ENCODE measurements at places on chromosomes 7 and 10.

GRCh38 chr10:94500063-94500462 lies 45.5 kb upstream of the HELLS start:
- DNase-seq = peak; percentile 8

GRCh38 chr10:132527339-132528063 lies 10.1 kb upstream of the INPP5A start:
- peak; percentile 47 for DNase-seq

DNA sequence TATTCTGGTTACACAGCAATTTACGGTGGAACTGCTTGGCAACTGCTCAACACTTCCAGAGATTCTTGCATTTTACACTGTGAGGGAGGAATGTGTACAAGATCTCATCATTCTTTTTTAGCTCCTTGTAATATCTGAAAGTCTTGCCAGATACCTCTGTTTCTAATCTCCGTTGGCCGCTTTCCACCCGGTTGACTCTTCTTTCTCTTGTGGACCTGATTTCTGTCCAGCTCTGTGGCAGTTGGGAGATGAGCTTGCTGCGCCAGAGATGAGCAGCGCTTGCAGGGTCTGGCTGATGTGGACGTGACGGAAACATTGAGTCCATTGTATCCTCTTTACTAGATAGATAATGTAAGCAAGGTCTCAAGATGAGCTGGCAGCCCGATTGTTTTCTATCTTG lies 27.6 kb downstream of the SPAG6 start:
- peak; percentile 25 for DNase-seq

GRCh38 chr10:66378117-66378876 lies 547.5 kb upstream of the LRRTM3 start:
- DNase-seq = no peak

GRCh38 chr10:99765672-99766301 lies 16.7 kb upstream of the ABCC2 start:
- DNase-seq = no peak

DNA sequence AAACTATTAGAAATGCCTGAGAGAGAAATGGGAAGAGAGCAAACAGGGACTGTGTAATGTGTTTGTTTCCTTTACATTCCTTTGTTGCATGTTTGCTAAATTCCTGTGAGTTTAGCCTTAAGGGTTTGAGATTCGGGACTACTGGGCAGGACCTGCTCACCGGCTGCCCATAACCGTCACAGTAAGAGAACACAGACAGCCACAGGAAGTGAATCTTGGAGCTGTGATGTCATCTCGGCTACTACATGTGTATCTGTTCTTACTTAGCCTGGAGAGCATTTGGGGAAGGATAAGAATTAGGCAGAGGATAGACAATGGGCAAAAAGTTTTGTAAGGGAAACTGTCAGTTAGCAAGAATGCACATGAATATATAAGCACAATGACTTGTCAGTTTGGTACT lies 485.1 kb upstream of the KLF6 start:
- peak; percentile 83 for DNase-seq

DNA sequence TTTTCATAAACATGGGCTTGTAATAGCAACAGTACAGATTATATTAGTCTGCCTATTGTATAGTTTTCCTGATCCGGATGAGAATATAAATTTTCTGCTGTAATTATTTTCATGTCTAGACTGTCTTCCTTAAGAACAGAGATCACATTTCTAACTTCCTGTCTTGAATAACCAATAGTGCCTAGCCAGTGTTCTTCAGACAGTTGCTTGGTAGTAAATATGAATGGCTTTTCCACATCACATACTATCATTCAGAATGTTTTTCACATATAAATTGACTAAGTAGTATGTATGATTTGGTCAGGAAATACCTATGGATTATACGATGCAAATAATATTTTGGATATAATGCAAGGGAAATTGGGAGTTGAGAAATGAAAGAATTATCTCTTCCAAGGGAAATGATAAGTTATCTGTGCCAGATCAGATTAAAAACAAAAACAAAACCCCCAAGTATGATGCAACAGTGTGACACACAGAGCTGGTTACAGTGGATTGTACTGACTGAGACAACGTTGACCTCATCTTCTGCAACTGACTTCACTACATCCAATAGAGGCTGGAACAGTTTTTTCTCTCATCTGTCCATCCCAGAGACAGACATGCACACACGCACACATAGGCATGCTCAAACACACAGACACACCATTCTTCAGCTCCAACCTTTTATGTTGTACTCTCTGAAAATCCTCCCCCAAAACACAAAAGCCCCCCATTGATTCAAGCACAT lies 16.4 kb downstream of the ITGA8 start:
- no peak for DNase-seq

- no peak for DNase-seq
Observed at GRCh38 chr10:94363251-94363565, 469 bp upstream of the NOC3L start.

- peak; percentile 90 for DNase-seq
Observed at GRCh38 chr7:22726907-22727713, at the start of gene IL6. TSS of gene IL6 (plus strand) at chr7:22727200. CDS start at chr7:22727263, 63 bp downstream.

GRCh38 chr10:29279779-29280487 lies 8.9 kb upstream of the LYZL1 start:
- DNase-seq = no peak

DNA sequence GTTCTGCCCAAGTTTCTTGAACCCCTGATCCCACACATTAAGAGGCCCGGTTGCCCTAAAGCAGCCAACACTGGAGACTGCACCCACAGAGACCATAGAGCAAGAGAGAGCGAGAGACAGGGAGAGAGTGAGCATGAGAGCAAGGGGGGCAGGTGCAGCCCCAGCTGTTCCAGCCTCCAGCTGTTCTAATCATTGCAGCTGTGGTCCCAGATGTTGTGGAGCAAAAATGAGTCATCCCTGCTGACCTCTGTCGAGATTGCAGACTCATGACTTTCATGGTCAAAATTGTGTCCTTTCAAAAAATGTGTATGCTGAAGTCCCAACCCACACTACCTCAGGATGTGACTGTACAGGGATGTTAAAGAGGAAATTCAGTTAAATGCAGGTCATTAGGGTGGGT lies 143.9 kb upstream of the FRMD4A start:
- peak; percentile 69 for DNase-seq

DNA sequence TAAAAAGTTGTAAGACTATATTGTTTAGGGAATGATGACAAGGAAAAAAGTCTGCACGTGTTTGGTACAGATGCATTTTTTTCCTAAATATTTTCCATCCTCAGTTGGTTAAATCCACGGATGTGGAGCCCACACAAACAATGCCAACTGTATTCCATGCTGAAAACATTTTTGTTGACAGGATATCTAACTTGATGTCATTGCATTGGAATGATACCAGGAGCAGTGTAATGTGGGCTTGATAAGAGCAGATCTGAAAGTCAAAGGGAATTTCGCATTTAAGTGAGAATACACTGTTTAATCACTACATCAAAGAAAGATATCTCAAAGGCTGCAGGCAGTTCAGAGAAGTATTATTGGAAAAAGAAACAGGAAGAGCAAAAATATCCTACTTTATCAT lies 49.5 kb upstream of the TMEM140 start:
- peak; percentile 23 for DNase-seq

DNA sequence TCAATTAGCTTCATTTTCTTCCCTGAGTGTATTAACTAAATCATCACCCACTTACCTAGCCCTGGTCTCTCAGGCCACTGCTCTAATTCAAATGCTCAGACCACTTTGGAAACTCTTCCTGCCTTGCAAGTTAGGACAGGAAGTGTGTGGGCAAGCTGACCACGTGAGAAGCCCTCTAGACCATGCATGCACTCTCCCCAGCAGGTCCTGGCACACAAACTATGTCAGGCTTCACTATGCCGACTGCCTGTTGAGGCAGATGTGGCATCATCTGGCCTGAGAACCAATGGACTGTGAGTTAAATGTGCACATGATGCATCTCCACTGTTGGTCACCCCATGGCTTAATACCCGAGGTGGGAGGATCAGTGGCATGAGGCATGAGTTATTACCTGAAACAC lies 439.6 kb downstream of the GRID1 start:
- no peak for DNase-seq

DNA sequence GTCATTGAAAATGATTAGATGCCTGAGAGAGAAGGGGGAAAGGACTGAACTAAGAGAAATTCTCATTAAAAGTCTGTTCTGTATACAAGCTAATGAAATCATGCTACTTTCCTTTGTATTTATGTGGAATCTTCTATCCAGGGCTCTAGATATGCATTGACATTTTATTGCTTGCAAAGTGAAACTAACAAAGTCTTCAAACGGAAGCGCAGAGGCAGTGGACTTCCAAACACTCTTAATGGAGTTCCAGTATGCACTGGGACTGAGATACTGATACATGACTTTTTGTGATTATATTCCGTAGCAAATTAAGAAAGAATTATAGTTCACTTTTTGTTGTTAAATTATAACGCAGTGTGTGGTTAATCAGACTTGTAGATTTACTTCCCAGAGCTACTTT lies 166.8 kb upstream of the TBX20 start:
- peak; percentile 10 for DNase-seq

DNA sequence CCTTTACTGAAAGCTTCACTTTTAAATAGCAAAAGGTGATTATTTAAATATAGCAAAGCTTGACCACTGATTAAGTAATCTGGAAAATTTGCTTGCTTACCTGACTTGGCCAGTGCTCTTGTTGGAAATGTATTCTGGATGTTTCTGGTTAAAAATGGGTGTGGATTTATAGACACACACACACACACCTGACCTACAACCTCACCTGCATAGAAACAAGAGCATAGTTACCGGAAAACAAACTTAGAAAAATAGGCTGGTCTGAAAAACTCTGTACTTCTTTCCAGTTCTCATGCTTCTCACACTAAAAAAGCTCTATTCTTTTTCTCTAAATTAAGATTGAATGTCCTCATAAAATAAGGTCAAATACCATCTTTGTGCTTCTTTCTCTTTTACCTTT lies at the start of gene AGR3:
Gene AGR3, minus strand, starts transcription at position 140 of the 400 bp plus-strand sequence. CDS start 3,365 bp downstream, outside the sequence.
- DNase-seq = no peak

DNA sequence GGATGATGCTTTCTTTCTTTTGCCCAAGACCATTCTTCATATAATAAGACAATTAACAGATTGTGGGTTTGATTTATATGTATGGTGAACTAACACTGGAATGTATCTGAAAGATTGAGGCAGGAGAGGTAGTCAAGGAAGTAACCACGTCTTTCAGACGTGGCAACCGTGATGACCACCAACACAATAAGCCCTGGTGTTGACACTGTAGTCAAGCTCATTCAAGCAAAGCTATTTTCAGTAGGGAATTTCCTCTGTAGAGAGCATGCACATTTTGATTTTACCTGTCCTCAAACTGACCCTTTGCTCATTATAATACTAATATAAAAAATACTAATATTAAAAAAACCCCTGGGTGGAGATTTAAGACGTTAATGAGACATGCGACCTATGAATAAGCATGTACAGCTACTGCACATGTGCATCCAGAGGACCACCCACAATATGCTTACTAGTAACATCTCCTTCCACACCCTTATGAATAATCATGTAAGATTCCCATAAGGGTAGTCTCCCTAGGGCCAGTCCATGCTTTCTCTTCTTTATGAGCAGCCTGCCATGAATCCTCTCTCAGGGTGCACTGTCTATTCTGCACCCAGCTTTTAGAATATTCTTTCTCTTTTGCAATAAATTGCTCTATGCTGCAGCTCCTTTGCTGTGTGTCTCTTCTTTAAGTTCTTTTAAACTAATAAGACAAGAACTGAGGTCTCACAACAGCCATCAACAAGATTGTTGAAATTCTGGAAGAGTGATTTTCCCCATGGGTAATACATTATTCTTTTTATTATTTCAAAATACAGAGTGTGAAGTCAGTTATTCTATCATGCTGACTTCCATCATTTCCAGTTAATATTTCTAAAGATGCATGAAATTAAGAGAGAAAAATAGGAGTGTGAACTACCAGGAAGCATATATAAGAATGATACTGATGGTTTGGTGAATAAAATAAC lies 151.3 kb upstream of the NPVF start:
- DNase-seq = no peak

DNA sequence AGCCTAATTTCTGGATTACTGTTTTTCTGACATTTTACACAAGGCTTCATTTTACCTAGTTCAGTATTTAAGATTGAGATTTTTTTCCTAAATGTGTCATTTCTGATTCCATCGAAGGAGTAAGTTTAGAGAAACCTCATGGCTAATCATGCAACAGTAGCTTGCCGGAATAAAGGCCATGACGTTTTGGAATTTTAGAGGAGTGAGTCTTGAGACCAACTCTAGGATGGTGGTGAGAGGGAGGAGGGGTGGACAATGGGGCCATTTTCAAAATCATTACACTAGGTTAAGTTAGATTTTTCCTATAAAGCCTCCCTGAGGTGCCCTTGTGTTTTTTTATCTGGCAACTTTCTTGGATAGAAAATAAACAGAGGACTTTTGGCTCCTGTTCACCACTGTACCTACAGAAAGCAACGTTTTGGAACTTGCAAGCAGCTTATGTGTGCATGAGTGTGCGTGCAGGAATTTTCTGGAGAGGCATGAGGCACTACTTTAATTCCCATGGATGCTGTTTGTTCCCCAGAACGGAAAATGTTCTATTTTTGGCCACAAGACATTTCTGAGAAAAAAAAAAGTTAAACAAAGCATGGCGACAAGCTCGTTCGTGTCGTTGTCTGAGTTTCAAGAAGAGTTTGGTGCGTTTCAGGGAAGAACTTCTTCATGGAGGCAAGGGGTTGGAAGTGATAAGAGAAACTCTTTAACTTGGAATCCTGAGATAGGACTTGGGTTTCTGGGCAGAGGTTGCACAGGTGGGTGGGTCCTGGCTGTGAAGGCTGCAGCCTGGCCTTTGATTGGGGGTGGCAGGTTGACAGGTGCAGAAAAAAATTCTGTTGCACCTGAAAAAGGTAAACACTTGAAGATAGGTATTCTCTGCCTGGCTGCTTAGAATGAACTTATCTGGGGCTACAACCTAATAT lies 178.1 kb downstream of the PTEN start:
- peak; percentile 82 for DNase-seq

- no peak for DNase-seq
Observed at GRCh38 chr7:112307506-112307905, 101.0 kb downstream of the ZNF277 start.

- DNase-seq = no peak
Observed at GRCh38 chr7:77823787-77824186, 25.2 kb downstream of the PHTF2 start.

DNA sequence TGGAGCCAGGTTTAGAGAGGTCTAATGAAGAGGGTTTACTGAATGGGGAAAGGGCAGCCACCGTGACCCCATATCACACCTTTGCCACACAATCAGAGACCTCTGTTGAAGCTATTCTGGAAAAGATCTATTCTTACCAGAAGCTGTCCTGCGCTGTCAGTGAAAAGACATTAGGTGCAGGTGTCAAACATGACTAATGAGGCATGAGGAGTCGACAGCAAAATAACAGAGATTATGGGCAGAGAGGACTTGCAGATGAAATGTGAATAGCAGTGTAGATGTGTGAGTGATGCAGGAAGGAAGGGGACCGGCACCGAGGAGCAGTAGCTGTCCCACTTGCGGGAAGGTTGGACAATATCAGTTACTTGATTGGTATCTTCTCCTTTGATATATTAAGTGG lies 627.7 kb upstream of the GALNT17 start:
- no peak for DNase-seq
